ENCODE measurements at places on chromosomes 3 and 15.

- no peak for DNase-seq
Measured at GRCh38 chr15:75531041-75531450, 48.1 kb downstream of the PTPN9 start.

GRCh38 chr15:60781211-60781713 is 302.3 kb upstream of the ICE2 start:
- no peak for DNase-seq

DNA sequence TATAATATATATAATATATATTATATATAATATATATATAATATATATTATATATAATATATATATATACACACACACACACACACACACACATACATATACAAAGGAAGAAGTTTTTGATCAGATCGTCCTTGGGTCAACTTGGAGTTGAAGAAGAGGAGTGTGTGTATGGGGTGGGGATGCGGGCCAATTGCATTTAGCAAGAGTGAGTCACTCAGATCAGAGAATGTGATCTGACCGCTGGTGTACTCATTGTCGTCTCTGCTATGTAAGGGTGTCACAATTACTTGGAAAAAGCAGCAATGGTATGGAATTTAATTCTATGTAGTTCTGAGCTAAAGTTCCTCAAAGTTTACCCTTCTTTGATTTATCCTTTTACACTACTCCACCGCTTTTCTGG is 4.6 kb upstream of the VGLL3 start:
- DNase-seq = peak; percentile 36

DNA sequence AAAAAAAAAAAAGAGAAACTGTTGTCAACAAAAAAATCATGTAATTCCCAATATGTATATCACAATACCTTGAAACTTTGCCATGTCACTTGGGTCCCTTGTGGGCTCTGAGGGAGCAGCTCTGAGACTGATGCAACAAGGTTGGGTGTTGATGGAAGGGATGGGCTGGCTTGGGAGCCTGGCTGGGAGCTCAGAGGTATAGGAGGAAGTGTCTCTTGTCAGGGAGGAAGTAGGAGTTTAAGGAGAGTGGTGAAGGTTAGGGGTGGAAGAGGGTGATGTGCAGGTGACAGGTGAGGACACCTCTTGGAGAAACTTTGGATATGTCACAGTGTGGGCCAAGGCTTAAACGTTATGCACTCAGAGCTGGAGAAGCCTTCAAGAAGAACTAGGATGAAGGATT is 2.0 kb upstream of the TM6SF1 start:
- no peak for DNase-seq

DNA sequence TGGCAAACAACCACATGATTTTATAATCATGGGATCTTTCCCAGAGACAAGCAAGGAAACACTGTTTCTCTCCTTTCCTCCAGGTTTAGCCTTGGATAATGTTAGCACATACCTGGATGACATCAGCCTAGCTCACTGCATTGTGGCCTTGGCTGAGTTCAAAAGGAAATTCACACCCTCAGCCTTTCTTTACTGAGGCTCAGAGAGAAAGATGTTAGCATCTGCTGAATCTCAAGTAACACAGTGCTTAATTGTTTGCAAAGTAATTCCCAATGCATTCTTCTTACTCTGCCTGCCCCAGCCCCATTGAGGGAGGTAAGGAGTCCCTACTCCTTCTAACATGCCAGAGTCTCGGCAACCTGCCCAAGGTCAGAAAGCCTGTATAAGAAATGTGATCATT is 432.2 kb upstream of the LMCD1 start:
- no peak for DNase-seq

DNA sequence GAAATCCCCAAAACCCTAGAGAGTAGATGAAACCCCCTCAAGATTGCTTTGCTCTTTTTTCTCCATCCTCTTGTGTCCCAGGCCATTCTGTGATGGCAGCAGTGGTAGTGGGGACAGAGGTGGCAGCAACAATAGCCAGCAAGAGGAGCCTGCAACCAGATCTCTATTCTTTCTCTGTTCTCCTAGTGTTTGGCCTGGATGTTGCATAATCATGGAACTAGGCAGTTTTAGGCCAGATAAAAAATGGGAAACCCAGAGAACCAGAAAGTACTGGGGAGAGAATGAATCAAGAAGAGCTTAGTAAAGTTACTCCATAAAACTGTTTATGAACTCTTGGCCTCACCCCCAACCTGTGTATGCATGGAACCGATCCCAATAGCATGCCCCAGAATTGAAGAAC is 52.3 kb downstream of the CTNNB1 start:
- DNase-seq = no peak

DNA sequence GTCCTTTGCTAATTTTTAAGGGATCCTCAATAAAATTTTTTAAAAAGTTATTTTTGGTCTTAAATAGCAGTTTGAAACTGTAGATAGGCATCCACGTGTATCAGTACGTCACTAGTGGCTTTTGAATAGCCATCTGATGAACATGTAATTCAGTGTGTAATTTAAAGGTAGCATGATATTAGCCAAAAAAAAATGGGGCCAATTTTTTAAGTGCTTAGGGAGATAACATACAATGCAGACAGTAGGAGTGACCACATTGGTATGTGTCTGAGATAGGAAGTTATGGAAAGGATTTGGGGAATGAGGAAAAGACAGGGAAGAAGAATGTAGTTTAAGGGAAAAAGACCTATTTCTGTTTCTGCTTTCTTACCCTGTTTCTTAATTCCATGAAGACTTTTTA is 2.5 kb downstream of the AP4E1 start:
- DNase-seq = no peak

DNA sequence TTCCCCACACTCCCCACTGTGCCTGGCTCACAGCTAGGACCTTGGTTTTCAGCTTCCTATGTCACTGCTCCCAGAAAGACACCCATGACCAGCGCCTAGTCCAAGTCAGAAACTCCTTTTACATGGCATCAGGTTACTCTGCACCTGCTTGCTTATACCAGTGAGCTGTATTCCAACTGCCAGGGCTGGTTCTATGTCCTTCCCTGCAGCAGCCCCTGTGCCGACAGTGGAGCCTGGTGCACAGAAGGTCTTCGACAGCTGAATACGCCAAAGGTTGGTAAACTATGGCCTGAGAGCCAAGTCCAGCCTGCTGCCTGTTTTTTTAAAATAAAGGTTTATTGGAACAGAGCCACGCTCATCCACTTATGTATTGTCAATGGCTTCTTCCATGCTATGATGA is 102.5 kb downstream of the IQSEC1 start:
- DNase-seq = no peak

DNA sequence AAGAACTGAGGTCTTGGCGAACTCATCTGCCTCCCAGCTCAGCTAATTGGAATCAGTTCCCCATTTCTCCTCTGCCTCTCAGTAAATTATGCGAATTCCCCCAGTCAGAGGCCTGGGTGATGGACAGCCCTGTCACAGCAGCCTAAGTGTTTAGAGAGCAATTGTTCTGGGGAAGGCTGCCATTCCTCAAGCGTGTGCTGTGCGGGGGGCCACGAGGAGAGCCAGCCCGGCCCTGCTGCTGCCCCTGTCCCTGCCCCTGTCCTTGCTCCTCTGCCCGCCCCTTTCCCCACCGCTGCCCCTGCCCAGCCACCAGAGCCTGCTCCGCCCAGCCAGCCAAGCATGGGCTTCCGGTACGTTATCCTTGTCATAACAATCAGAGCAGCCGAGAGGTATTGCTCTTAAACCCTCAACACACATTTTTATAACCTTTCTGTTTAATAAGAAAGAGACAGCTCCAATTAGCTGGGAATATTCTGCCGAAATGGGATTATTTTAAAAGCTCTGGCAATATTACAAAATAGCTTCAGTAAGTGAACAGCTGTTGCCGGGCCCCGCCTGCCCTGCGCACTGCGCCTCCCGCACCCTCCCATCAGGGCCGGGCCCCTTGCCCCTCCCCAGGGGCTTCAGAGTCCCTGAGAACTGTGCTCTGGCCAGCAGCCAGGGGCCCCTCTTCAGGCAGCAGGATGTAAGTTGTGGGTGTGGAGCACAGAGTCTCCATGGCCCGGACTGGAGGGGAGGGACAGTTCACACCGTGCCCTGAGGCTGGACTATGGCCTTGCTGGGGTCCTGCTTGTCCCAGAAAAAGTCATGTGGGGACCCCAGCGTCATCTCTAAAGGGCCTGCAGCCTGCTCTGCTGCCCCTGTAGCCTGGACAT is 12.4 kb upstream of the CACNA2D2 start:
- DNase-seq = peak; percentile 49

DNA sequence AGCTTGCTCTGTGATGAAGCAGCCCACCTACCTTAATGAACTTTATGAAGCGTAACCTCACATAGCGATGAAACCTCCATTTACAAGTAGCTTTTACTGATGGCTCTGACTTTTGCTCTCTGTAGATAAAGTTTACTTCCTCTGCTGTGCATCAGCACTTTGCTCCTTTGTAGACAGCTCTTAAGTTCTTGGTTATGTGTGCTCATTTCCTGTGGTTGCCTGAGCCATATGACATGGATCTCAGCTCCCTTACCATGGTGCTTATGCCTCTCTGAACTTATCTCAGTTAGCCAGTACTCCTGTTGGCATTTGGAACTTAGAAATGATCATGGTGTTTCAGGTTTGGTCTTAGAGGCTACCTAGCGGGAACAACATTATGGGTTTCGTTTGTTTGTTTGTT is 7.8 kb downstream of the MFSD1 start:
- DNase-seq = no peak

DNA sequence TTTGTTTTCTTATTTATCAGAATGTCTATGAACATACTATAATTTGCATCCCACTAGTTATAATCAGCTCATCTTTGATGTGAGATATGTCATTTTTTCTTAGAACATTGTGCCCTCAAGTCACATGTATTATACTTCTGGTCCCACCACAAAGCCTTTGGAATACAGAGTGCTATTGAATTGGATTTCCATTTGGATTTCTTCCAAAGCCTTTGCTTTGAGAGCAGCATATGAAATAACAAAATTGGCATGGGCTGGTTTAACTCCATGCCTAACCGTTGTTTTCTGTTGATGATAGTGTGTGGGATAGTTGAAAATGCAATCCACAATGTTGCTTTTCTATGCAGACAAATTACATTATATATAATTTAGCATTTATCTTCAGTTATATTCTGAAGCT is 284.5 kb upstream of the PLSCR5 start:
- DNase-seq = no peak

DNA sequence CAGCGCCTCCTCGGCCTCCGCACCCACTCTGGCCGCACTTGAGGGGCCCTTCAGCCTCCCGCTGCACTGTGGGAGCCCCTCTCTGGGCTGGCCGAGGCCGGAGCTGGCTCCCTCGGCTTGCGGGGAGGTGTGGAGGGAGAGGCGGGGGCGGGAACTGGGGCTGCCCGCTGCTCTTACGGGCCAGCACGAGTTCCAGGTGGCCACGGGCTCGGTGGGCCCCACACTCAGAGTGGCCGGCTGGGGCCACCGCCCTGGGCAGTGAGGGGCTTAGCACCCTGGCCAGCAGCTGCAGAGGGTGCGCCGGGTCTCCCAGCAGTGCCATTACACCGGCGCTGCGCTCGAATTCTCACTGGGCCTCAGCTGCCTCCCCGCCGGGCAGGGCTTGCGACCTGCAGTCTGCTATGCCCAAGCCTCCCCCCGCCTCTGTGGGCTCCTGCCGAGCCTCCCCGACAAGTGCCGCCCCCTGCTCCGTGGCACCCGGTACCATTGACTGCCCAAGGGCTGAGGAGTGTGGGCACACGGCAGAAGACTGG is 167.1 kb upstream of the PLSCR5 start:
- no peak for DNase-seq

DNA sequence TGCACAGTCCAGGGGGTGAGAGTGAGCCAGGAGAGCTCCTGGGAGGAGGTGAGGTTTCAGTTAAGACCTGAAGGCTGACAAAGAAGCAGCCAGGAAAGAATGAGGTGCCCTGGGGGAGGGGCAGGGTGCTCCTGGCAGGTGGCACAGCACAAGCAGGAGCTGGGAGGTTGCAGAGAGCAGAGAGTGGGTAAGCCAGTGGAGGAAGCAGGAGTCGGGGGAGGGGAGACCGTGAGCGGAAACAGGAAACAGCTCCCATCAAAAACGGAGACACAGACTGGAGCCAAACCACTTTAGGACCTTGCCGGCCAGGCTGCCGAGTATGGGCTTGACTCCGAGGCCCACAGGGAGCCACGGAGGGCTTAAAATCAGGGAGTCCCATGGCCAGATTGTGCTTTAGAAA is 12.1 kb upstream of the FBLN2 start:
- DNase-seq = no peak

DNA sequence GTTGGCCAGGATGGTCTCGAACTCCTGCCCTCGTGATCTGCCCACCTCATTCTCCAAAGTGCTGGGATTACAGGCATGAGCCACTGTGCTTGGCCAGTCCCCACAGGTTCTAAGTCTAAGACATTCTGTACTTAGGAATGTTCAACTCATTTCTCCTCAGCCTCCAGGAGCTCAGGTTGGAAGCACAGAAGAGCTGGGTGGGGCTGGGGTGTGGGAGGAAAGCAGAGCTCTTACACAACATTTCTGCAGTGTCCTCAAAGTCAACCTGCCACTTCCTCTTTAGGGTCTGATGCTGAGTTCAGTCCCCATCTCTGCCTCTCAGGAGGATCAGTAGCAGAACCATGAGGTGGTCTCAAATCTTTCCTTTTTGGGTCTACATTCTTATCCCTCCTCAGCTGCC is 75.5 kb downstream of the MRPL46 start:
- no peak for DNase-seq

DNA sequence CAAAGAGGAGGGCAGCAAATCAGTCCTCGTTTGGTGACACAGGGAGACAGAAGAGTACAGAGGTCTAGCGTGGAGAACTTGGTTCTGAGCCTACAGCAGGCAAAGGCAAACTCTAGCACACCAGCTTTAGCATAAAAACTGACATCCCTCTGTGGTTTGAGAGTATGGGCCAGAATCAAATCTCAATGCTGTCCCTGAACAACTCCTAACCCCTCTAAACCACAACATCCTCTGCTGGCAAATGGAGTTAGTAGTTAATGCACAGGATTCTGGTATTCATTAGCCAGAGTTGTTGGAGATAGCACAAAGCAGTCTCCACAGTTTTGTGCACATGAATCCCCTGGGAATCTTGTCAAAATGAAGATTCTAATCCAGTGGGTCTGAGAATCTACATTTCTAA is 315.8 kb downstream of the NTRK3 start:
- no peak for DNase-seq

DNA sequence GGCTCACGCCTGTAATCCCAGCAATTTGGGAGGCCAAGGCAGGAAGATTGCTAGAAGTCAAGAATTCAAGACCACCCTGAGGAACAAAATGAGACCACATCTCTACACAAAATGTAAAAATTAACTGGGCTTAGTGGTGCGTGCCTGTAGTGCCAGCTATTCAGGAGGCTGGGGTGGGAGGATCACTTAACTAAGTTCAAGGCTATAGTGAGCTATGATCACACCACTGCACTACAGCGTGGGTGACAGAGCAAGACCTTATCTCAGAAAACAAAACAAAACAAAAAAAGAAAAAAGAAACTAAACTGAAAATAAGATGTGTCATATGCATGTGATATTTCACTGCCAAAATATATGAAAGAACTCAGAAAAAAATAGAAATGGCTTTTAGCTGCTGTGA is 243.3 kb upstream of the CCDC54 start:
- DNase-seq = no peak

- no peak for DNase-seq
Measured at GRCh38 chr15:89749951-89750559, 994 bp downstream of the MESP1 start.

GRCh38 chr3:52786330-52787215 is 8.0 kb upstream of the ITIH3 start:
- DNase-seq = no peak

- no peak for DNase-seq
Measured at GRCh38 chr3:45565342-45565741, 29.2 kb upstream of the LIMD1 start.

GRCh38 chr15:56929399-56929798 is 11.0 kb downstream of the TCF12 start:
- peak; percentile 22 for DNase-seq

Data from hepatic stellate cell (primary cell).